ENCODE measurements at places on chromosomes 4 and X.

DNA sequence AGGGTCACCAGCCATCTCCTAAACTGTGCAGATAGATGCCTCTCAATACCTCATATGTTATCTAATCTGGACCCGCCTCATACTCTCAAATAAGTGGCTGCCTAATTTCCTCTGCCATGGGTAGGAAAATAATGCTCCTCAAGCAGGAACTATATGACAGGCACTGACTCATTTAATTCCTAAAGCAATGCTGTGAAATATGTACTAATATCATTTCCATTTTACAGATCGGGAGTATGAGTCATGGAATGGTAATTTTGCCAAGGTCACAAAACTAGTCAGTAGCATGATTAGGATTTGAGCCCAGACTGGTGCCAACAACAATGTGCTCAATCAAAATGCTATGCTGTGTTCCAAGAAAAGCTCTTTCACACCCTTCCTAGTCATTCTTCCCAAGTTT lies 3.0 kb upstream of the NXT2 start:
- no peak for DNase-seq

GRCh38 chr4:128979934-128980333 lies 113.4 kb downstream of the SCLT1 start:
- DNase-seq, result peak; percentile 88

DNA sequence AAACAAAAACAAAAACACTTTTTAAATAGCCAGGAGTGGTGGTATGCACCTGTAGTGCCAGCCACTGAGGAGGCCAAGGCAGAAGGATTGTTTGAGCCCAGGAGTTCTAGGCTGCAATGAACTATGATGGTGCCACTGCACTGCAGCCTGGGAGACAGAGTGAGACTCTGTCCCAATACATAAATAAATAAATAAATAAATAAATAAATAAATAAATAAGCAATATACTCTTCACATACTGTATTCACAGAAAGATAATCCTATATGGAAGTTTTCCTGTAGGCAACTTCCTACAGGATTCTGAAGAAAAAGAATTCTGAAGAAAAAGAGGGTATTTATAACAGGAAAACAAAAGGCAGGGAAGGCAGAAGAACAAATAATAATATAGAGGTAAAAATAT lies 293.3 kb upstream of the GRIA3 start:
- no peak for DNase-seq

DNA sequence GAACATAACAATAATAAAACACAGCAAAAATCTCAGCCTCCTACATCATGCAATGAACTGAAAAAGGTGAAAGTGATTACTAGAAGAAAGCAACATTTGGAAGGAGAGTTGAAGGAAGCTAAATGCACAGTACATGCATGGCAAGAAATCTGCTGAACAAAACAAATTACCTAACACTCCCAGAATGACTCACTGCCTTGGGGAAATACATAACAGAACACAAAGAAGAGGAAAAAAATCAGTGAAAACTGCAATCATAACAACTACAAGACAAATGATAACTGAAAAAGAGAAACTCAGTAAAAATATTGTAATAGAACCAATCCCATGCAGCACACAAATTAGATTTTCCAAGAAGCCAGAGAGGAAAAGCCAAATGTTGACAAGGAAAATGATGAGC lies 1513.2 kb downstream of the ARAP2 start:
- no peak for DNase-seq

DNA sequence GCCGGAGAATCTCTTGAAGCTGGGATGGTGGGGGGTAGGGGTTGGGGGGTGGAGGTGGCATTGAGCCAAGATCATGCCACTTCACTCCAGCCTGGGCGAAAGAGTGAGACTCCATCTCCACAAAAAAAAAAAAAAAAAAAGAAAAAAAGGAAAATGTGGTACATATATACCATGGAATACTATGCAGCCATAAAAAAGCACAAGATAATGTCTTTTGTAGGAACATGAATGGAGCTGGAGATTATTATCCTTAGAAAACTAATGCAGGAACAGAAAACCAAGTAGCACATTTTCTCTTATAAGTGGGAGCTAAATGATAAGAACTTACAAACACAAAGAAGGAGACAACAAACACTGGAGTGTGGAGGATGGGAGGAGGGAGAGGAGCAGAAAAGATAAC lies 188.5 kb downstream of the APBB2 start:
- DNase-seq, result no peak

DNA sequence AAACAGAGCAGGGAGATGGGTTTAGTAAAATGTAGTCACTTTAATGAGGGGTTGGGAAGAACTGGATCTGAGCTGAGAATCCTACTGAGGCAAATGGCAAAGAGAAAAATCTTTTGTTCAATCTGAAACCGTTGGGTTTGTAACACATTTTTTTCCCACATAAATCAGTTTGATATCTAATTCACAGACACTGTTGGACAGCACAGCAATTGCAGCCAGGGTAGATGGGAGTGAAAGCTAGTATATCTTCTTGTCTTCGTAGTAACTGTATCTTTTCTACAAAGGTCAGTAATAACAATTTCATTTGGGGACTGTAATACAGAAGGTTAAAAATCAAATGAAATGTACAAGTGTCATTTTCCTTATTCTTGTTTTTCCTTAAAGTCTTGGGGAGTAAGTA lies 649.5 kb upstream of the ATOH1 start:
- DNase-seq, result no peak

All from osteoblast (primary cell).